Frontal cortex (tissue), 4 donors: ENCODE measurements at places on chromosomes 11 and 22. TPM values are rescaled to one million over a fixed set of nuclear protein-coding genes. Genes with fewer than 3 reads are reported as not detected.
A peak's percentile ranks its signal among the peaks of the same experiment; 100 is the strongest.

Gene C22orf31
- 0.41 TPM for total RNA-seq

Gene ZNF280B
- 4.1 TPM for total RNA-seq

Gene TSSK2
- not detected for total RNA-seq

Gene TMEM121B
- total RNA-seq: 9.4 TPM

Gene DGAT2
- total RNA-seq: 4.1 TPM

Gene ACRV1
- total RNA-seq: 0.82 TPM

Gene TENM4
- 55.0 TPM for total RNA-seq

Gene PNPLA5
- total RNA-seq: under 0.01 TPM

Gene SMTNL1
- not detected for total RNA-seq

Gene SPI1
- 1.2 TPM for total RNA-seq

Gene TRIM49
- total RNA-seq: under 0.01 TPM

Gene OR51E2
- under 0.01 TPM for total RNA-seq

Gene TRAPPC4
- 68.1 TPM for total RNA-seq

Gene OLFML1
- total RNA-seq: 1.6 TPM

Gene SEPTIN3
- 123 TPM for total RNA-seq

Gene MYRF
- 0.82 TPM for total RNA-seq

DNA sequence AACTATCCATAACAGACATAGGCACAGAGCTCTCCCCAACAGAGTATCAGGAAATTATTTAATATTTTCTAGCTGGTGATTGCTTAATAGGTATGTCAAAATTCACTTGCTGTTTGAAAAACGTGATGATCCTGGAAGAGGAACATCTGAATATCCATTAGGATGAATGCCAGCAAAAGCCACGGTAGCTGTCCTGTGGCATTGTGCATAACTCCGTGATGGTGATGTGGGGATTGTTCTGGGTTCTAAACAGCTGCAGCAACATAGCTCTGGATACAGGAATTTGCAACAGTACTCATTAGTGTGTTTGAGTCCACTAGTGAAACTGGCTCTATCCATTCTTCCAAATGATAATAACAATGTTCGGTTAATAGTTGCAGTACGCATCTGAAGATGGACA is 78.8 kb downstream of the C11orf65 start:
- no peak for DNase-seq

- no peak for DNase-seq
Observed at GRCh38 chr22:35316751-35317150, 17.1 kb downstream of the TOM1 start.

DNA sequence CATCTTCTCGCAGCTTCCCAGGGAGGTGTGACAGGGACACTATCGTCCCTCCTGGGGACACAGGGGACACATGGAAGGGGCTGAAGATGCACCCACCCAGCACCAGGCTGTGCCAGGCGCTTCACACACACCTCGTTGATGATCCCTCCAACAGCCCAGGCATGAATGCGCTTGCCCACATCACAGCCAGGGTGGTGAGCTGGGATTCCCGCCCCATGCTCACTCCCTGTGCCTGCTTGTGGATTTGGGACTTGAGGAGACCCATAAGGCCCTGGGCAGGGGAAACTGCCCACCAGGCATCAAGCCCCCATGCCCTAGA is 57.8 kb downstream of the OTOG start:
- no peak for DNase-seq

- no peak for DNase-seq
Observed at GRCh38 chr11:129589190-129589860, 213.7 kb downstream of the BARX2 start.

- no peak for DNase-seq
Observed at GRCh38 chr11:7665473-7666291, 7.6 kb downstream of the CYB5R2 start.

DNA sequence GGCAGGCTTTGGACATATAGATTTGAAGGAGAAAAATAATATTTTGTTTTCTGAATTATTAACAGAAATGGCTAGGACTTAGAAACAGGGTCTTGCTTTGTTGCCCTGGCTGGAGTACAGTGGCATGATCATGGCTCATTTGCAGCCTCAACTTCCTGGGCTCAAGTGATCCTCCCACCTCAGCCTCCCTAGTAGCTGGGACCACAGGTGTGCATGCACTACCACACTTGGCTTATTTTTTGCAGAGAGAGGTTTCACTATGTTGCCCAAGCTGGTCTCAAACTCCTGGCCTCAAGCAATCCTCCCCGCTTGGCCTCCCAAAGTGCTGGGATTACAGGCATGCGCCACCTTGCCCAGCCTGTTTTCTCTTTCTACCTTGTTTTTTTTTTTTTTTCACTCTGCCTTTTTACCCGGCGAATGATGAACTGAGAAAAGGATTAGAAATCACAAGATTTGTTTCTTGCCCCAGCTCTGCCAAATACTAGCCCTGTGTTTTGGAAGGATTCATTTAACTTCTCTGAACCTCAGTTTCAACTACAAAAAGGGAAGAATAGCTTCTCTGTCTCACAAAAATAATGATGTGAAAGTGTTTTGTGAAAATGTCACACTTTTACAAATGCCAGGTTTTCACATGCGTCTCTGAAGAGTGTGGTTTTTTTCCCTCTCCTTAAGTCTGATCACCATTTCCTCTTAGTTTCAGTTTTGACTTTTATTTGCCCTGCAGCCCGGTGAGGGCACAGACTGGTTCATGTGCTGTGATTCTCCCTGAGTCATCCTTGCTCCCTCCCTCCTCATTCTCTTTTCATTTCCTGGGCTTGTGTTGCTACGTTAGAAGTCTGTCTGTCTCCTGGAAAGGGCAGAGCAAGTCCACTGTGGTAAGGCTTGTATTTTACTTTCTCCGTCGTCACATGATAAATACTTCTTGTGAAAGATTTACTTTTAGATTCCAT is 67.7 kb downstream of the BCL2L13 start:
- DNase-seq: peak; percentile 25

GRCh38 chr22:39935612-39936011 is 24.6 kb upstream of the TMA7B start:
- no peak for DNase-seq

DNA sequence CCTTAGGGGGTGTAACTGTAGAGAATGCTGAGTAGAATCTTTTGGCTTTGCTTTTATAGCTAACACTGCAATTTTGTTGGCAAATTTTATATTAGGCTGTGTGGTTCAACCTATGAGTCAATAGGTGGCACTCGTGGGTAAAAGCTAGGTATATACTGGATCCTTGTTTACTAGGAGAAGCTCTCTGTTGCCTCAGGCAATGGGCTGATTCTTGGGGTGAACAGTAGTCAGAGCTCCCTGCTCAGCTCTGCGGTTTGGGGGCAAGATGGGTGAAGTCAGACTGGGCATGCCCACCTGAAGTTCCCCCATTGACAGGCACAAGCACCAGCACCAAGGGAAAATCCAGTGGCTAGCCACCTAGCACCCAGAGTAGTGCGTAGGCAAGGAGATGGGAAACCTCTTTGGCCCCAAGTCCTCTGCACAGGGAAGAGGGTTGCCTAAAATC is 238.7 kb downstream of the FAM181B start:
- no peak for DNase-seq

DNA sequence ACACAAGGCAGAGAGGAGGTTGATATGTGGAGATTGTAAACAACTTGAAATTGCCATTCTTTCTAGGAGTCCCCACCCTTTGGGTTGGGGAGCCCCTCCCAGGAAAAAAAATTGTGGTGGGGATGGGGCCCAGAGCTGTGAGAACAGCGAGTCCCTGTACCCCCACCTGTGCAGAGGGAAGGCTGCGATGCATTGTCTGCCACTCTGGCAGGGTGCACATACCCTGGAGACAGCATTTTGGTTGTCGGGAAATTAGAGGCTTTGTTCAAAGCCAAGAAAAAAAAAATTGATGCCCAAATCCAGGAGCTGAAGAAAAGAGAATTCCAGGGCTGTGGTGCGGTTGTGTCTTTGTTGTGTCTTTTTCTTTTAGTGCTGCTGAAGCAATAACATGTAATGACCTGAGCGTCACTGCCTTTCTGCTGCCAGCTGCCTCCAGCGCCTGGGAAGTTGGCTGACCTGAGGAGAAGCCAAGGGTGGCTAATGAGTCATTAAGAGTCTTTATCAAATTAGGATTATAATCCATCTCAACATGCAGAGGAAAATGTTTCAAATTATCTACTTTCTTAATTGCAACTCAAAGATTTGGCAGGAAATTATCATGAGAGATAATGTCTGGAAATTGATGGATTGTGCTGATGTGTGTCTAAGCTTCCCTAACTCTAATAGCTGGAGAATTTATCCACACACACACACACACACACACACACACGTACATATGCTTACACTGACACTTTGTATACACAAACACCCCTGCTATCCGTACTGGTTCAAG is 8.0 kb upstream of the PKNOX2 start:
- no peak for DNase-seq

GRCh38 chr22:19229600-19229999 is 51.1 kb upstream of the SLC25A1 start:
- no peak for DNase-seq

- no peak for DNase-seq
Observed at GRCh38 chr22:33640900-33641299, 279.4 kb downstream of the LARGE1 start.

DNA sequence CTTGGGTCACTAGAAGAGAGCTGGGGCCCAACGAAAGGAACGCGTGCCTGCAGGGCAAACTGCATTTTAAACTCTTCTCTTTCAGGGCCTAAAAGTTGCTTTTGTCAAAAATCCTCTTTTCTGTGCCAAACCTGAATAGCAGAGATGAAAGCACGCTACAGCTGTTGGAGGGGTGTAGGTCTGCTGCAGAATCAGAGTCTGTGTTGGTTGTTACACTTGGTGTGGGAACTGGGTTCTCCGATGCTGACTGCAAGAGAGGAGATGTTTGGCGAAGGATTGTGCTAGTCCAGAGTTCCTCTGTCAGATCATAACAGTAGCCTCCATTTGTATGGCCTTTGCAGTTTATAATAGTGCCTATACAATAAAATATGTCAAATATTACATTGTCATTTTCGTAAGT is 41.8 kb downstream of the BARX2 start:
- DNase-seq: no peak

GRCh38 chr11:84140386-84141169 is 854.4 kb upstream of the CCDC90B start:
- DNase-seq: no peak

DNA sequence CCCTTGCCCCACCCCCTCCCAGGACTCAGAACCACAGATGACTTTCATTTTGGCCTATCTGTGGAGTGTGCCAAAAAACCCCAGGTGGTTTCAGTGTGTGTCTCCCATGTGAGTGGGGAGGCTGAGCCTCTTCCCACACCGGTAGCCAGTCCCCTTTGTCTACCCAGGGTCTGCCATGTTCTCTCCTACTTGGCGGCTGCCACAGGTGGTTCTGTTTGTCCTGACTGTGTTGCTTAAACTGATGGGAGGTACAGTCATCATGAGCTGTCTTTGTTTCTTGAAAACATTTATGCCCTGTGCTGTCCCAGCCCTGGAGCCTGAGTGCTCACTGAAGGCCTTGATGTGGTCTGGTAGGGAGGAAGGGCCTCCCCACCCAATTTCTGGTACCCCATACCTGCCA is 39.7 kb upstream of the SUSD2 start:
- no peak for DNase-seq

- no peak for DNase-seq
Observed at GRCh38 chr22:29337631-29338284, 22.3 kb upstream of the RASL10A start.

DNA sequence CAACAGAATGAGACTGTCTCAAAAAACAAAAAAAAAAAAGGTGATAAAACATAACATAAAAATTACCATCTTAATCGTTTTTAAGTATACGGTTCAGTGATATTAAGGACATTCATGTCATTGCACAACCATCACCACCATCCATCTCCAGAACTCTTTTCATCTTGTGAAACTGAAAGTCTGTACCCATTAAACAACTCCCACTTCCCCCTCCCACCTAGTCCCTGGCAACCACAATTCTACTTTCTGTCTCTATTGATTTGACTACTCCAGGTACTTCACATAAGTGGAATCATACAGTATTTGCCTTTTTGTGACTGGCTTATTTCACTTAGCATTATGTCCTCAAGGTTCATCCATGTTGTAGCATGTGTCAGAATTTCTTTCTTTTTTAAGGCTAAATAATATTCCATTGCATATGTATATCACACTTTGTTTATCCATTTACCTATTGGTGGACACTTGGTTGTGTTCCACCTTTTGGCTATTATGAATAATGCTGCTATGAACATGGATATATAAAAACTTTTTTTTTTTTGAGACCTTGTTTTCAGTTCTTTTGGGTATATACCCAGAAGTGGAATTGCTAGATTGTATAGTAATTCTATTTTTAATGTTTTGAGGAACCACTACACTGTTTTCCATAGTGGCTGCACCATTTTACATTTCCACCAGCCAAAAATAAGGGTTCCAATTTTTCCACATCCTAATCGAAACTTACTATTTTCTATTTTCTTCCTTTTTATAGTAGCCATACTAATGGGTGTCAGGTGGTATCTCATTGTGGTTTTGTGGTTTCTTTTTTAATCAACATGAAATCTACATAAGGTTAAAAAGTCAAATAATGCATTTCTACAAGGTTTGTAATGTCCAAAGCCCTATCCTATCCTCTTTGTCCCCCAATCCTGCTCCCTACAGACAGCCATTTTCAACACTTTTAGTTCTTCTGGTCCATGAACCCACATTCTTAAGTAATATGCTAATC is 23.4 kb upstream of the PIK3C2A start:
- no peak for DNase-seq

GRCh38 chr22:23157560-23158515 is 12.6 kb downstream of the RAB36 start:
- DNase-seq: no peak

- DNase-seq: no peak
Observed at GRCh38 chr11:116225784-116226585, 546.8 kb downstream of the BUD13 start.

GRCh38 chr11:87127101-87127500 is 89.4 kb downstream of the TMEM135 start:
- no peak for DNase-seq

DNA sequence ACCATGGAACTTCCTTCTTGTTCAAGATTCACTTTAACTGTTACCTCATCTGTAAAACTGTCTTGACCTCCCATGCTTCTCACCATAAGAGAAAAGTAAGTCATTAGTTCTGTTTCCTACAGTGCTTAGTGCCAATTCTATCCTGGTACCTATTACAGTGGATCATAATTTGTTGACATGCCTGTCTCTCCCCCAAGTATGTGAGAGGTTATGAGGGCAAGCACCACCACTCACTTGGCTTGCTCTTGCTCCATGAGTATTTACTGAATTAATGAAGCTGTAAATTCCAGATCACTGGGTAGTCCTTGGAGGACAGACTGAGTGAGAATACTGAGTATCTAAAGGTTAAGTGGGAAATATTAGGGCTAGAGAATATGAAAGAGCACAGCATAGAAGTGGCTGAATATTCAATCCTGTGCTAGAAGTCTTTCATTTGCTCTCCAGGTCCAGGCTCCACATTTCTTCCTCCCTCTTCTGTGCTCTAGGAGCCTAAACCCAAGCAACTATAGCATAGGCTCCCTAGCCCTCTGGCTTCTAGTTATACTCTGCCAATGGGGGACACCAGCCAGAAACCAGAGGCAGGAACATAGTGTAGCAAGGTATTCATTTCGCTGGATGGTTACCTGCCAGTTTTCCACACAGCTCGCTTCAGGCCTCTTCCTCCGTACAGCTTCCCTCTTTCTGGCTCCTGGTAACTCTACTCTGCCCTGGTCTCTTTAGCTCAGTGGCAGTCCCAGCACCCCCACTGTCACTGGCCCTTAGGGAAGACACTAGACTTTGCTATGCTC is 118.2 kb upstream of the SLC5A12 start:
- DNase-seq: no peak

- DNase-seq: no peak
Observed at GRCh38 chr11:44043157-44043556, 4.6 kb upstream of the ACCSL start.

- DNase-seq: no peak
Observed at GRCh38 chr11:76269661-76270261, 63.5 kb upstream of the WNT11 start.
